ENCODE measurements at places on chromosomes 3 and 15.

GRCh38 chr3:76024640-76025039, 239.3 kb upstream of the ZNF717 start:
- peaks cover 35% of the 10 kb centered on the region for H3K4me1 ChIP-seq
- DNase-seq = no peak
- H3K36me3 ChIP-seq = no peaks in the 10 kb centered on the region

- no peak for DNase-seq
- H3K27ac ChIP-seq = peak overlapping the region; percentile 100
- H3K27me3 ChIP-seq = no peaks in the 10 kb centered on the region
- H3K4me1 ChIP-seq = peaks cover 31% of the 10 kb centered on the region
- peak overlapping the region; percentile 100 for H3K4me3 ChIP-seq
These were observed 297 bp downstream of the PRC1 start for GRCh38 chr15:90994059-90994416.

- H3K27ac ChIP-seq = no peak overlapping the region
- no peak overlapping the region for H3K4me3 ChIP-seq
- H3K4me1 ChIP-seq = peaks cover 15% of the 10 kb centered on the region
- no peaks in the 10 kb centered on the region for H3K36me3 ChIP-seq
These were observed 50.5 kb downstream of the ANP32A start for GRCh38 chr15:68770216-68770615.

DNA sequence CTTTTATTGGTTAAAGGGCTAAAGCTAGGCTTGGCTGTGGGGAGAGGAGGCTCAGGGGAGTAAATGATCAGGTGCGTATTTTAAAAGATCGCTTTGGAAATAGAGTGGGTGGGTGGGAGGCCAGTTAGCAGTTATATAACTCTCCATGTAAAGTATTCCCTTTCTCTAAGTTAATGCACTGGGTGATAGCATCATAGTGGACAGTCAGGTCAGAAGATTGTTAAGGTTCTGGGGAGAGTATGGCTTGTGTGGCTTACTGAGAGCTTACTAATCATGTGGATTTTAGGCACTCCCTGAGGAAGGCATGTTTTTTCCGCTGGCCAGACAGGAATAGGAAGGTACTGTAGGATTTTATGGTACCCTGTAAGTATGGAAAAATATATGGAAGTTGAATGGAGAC, 6.3 kb upstream of the EIF3J start:
- H3K4me3 ChIP-seq = no peak overlapping the region
- peaks cover 14% of the 10 kb centered on the region for H3K36me3 ChIP-seq
- no peak for DNase-seq
- H3K27ac ChIP-seq = no peak overlapping the region

DNA sequence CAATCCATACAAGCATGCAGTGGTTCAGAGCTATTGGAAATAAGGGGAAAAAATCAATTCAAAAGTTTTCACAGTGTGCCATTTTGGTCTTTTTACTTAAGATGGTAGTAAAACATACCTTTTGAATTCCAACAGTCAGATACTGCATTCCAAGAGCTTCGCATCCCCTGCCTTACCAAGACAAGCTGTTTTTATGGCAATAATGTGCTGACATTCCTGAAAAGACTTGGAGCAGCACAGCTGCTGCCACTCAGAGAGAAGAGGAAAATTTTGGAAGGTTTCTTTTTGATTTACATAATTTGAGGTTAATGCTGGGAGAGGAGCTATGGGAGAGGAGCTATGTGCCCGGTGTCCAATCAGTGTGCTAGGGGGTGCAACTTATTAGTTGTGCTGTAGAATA, 148.3 kb downstream of the FEZF2 start:
- peaks cover 2% of the 10 kb centered on the region for H3K4me1 ChIP-seq
- no peaks in the 10 kb centered on the region for H3K27me3 ChIP-seq
- peaks cover 5% of the 10 kb centered on the region for H3K36me3 ChIP-seq
- no peak overlapping the region for H3K4me3 ChIP-seq
- no peak overlapping the region for H3K27ac ChIP-seq

DNA sequence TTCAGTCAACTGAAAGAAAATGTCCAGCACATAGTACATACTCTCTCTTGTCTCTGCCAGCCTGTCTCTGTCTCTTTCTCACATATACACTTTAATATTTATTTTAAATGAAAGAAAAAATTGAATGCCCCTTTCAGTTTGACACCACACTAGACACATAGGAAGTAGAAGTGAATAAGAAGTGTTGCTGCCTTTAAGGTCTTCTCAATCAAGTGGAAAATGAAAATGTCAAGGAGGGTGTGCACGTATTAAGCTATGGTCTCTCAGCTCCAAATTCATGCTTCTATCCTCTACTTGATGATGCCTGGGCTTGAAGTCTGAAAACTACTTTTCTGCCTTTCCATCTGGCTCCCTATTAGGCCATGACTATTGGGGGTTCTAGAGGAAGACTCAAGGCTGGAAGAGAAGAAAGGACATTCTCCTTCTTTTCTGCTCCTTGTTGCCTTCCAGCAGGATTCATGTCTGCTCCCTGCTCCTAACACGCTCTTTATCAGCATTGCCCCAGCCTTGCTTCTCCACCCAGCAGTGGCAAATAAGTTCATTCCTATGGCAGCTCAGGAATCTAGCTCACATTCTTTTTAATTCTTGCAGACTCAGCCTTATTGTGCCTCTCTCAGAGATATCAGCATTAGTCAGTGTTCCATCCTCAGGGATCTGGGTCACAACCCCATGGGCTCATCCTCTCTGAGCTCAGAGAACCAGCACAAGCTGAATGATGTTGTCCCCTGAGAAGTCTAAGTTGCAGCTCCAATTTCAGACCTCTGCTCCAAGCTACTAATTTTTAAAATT, 609.1 kb upstream of the GRM7 start:
- no peaks in the 10 kb centered on the region for H3K4me1 ChIP-seq
- no peak overlapping the region for H3K27ac ChIP-seq
- H3K27me3 ChIP-seq = no peaks in the 10 kb centered on the region
- no peak overlapping the region for H3K4me3 ChIP-seq

- no peak overlapping the region for H3K4me3 ChIP-seq
- no peaks in the 10 kb centered on the region for H3K4me1 ChIP-seq
- H3K27me3 ChIP-seq = no peaks in the 10 kb centered on the region
- no peak overlapping the region for H3K27ac ChIP-seq
- no peak for DNase-seq
These were observed 18.9 kb downstream of the ADPGK start for GRCh38 chr15:72764656-72765055.

DNA sequence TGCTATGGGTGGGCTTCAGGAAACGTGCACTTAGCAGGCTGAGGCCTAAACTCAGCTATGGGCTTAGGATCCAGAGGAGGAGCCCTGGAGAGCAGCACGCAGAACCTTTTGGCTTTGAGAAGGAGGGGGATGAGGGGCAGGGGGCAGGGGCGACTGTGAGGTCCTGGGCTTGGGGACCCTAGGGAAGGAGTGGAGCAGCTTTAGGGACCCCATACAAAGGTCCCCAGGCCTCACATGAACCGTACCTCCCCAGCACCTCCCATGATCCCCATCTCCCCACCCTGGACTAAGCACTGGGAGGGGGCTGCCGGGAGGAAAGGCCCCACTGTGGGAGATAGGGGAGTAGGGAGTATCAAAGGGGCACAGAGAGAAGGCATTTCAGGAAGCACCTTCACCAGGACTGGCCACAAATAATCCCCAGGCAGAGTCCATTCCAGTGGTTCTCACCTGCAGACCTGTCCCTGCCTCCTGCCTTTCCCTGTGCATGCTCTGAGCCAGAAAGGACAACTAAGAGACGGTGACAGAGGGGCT, 62.0 kb upstream of the KLF13 start:
- H3K36me3 ChIP-seq = no peaks in the 10 kb centered on the region
- H3K27me3 ChIP-seq = peaks cover 8% of the 10 kb centered on the region
- H3K4me1 ChIP-seq = peaks cover 22% of the 10 kb centered on the region
- H3K4me3 ChIP-seq = no peak overlapping the region
- no peak overlapping the region for H3K27ac ChIP-seq

GRCh38 chr3:23546181-23546580, 259.6 kb upstream of the UBE2E1 start:
- no peaks in the 10 kb centered on the region for H3K36me3 ChIP-seq
- no peaks in the 10 kb centered on the region for H3K27me3 ChIP-seq
- peaks cover 25% of the 10 kb centered on the region for H3K4me1 ChIP-seq
- no peak overlapping the region for H3K27ac ChIP-seq

DNA sequence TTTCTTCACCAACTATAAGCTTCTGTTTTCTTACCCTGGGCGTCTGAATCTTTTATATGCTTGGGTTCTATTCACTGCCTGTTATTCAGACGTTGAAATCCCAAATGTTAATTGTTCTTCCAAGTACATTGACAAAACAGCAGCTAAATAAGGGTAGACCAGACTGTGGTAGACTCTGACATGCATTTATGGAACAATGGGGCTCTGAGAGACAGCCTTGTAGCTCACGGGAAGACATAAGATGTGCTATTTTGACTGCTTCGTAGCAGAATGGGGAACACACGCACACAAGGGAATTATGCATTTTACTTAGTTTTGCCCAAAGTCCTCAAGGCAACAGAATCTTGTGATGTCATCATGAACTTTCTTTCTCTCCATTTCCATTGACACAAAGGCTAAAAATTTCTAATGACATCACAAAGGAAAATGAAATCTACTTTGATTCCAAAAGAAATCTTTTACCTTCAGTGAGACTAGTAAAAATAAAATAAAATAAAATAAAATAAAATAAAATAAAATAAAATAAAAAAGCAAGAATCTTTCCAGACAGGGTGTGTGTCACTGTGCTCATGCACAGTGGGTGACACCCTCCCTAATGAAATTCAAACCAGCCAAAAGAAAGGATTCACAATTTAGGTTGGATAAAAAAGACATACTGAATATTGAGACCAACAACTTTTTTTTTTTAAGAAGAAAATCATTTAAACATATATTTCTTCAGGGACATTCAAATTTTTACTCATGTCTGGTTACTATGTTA, 346.6 kb downstream of the ZBTB20 start:
- H3K36me3 ChIP-seq = peaks cover 2% of the 10 kb centered on the region
- H3K27me3 ChIP-seq = peaks cover 2% of the 10 kb centered on the region
- DNase-seq = no peak

GRCh38 chr3:126338790-126339288, 18.4 kb downstream of the KLF15 start:
- no peaks in the 10 kb centered on the region for H3K36me3 ChIP-seq
- peak; percentile 76 for DNase-seq
- H3K27ac ChIP-seq = no peak overlapping the region
- no peaks in the 10 kb centered on the region for H3K4me1 ChIP-seq
